ENCODE measurements at places on chromosomes 1 and 21.

- DNase-seq, result no peak
Measured at GRCh38 chr1:211487672-211488208, 4.2 kb downstream of the RD3 start.

- DNase-seq, result peak; percentile 9
Measured at GRCh38 chr1:200837931-200838571, 34.7 kb upstream of the GPR25 start.

- DNase-seq, result no peak
Measured at GRCh38 chr1:14842361-14842760, 243.9 kb downstream of the KAZN start.

DNA sequence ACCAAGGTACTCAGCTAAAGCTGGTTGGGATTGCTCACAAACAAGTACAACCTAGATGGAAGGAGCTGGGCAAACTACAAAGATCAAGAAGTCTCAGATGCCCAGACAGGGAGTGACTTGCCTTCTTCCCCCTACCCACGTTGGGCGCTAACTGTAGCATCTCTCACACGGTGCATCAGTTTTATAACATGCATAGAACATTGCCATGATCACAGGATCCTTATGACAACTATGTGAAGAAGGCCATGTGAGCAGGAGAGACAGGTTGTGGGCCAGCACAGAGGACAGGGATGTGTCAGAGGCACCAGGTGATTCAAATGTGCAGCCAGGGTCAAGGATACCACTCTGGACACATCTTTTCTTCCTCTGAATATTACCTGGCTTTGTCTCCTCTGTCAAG, 28.3 kb upstream of the CYP4B1 start:
- no peak for DNase-seq

GRCh38 chr21:38714999-38715398, 90.7 kb upstream of the ETS2 start:
- no peak for DNase-seq

DNA sequence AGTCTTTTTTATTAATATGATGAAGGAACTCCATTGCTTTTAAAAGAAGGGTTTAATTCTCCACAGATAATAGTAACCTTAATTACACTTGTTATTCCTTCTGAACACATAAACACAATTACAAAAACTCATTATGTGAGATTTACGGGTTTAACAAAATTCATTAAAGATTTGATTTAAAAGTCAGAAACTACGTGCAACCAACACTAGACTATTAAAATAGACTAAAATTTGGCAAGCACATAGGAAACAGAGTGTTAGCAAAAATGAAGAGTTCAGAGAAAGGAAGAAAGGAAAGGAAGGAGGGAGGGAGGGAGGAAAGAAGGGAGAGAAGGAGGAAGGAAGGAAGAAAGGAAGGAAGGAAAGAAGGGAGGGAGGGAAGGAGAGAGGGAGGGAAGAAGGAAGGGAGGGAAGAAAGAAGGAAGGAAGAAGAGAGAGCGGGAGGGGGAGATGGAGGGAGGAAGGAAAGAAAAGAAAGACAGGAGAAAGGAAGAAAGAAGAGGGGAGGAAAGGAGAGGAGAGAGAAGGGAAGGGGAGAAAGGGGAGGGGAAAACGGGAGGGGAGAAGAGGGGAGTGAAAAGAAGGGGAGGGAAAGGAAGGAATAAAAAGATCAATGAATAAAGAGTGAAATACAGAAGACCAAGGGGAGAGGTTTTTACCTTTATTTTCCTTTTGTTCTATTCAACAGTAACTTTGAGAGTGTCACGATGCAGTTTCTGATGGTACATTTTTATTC, 123.4 kb upstream of the LYPLAL1 start:
- no peak for DNase-seq

GRCh38 chr1:16250524-16251251, 13.7 kb upstream of the CPLANE2 start:
- DNase-seq, result peak; percentile 52
